ENCODE measurements at places on chromosomes 7 and 10.

- DNase-seq: no peak
These were observed 9.1 kb upstream of the PRKAR2B start for GRCh38 chr7:107035446-107035845.

GRCh38 chr7:25124465-25125136 lies 459 bp downstream of the CYCS start:
- no peak for DNase-seq

DNA sequence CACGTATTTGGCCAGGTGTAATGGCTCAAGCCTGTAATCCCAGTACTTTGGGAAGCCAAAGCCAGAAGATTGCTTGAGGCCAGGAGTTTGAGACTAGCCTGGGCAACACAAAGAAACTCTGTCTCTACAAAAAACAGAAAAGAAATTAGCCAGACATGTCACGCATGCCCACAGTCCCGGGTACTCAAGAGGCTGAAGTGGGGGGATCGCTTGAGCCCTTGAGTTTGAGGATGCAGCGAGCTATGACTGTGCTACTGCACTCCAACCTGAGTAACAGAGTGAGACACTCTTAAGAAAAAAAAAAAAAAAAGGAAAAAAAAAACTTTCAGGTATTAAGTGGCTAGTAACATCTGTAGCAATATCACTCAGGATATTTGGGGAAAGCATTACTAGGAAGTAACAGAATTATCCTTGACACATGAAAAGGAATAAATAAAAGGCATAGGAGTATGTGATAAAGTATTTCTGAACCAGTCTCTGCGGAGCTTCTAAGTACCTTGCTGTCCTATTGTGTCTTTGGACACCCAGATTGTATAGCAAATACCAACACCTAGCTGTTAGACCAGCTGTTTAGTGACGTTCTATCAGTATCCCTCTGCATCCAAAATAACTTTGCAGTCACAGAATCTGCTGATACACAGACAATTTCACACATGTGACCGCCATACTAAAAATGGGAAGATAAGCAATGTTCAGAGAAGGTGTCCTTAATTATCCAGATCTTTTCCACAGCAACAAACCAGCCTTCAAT lies 74.4 kb downstream of the CYTH3 start:
- no peak for DNase-seq

GRCh38 chr10:13961097-13961496 lies 369.6 kb downstream of the FRMD4A start:
- DNase-seq: no peak

DNA sequence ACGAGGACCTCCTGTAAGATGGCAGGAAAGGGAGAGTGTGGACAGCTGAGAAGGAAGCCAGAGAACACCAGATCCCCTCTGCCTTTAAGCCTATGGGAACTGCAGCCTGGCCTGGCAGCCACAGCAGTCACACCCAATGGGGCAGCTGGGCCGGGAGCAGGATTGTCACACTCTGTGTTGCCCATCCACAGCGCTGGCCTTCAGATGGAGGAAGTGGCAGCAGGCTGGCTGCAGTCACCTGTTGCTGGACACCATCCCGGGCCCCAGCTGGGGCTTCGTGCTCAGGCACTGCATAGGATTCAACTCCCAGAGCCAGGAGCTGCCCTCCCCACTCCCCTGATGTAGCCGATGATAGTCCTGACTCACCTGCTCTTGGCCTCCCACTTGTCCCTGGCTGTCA lies 114.4 kb downstream of the COL13A1 start:
- no peak for DNase-seq

- no peak for DNase-seq
These were observed 156.1 kb downstream of the SPAG6 start for GRCh38 chr10:22501413-22501812.

DNA sequence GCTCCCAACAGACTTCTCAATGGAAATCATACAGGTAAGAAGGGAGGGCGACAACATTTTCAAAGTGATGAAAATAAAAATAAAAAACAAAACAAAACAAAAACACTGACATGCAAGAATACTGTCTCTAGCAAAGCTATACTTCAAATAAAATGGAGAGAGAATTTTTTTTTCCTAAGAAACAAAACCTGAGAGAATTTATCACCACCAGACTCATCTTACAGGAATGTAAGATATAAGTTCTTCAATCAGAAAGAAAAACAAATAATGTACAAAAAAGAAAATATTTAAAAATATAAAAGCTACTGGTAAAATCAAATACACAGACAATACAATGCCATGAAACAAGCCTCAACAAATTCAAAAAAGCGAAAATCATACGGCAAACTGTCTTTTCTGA lies 113.2 kb downstream of the NRBF2 start:
- DNase-seq: no peak

- DNase-seq: no peak
These were observed 23.5 kb upstream of the ZNF12 start for GRCh38 chr7:6730343-6730633.

- no peak for DNase-seq
These were observed 8.8 kb downstream of the PPIF start for GRCh38 chr10:79356104-79356503.

DNA sequence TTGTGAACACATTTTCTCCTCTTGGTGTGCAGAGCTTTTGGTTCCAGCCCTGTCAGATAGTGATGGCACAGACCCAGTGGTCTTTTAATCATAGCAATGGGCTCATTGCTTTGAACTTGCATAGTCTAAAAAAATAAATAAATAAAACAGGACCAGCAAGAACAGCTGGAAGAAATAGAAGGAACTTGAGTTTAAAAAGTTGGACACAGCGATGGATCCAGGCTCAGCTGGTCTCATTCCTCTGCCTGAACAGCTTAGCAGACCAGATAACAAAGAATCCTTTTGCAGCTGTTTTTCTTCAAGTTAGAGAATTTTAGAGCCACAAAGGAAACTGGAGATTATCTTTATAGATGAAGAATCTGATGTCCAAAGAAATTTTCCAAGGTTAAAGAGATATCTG lies 1005.6 kb downstream of the LRMDA start:
- DNase-seq: no peak

DNA sequence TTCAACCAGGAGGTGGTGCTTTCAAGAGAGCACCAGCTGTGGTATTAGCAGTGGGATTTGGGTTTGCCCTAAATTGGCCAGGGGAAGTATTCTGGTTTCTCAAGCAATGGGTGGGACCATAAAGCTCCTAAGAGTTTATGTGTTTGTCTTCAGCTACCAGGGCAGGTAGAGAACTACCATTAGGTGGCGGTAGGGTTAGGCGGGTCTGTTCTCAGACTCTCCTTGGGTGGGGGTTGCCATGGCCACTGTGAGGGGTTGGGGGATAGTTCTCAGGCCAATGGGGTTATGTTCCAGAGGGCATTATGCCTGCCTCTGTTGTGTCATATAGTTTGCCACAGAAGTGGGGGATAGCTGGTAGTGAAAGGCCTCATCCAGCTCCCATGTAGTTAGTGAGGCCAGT lies 47.7 kb upstream of the BICC1 start:
- DNase-seq: no peak

GRCh38 chr10:30037620-30038336 lies 21.6 kb downstream of the JCAD start:
- DNase-seq: no peak

Measured in LNCaP clone FGC (cell line).